ENCODE measurements at places on chromosomes 12 and 14. TPM values are rescaled to one million over a fixed set of nuclear protein-coding genes. Genes with fewer than 3 reads are reported as not detected.

DNA sequence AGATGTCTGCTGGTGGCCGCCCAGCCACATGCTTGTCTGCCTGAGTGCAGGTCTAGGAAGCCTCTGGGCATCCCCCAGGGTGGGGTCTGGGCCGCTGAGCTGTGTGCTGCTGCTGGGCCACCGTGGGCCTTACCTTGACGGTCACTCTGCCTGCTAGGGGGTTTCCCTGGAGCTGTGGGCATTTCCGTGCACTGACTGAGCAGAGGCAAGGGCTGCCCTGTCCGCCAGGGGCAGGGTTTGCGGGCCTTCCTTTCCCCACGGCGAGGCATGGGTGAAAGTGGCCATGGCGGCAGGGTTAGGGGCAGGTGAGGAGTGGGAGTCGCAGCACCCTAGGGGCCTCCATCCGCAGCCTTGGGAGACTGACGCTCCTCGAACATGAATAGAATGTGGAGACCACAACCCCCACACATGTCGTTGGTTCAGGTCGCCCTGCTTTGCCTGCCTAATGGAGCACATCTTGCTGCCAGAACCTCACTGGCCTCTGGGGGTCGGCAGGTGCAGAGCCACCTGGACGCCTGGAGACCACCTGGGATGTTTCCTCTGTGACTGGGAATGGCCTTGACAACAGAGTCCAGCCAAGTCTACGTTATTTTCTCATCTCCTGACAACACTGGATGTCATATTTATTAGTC is 2.5 kb downstream of the ZBTB42 start:
- DNase-seq = no peak

DNA sequence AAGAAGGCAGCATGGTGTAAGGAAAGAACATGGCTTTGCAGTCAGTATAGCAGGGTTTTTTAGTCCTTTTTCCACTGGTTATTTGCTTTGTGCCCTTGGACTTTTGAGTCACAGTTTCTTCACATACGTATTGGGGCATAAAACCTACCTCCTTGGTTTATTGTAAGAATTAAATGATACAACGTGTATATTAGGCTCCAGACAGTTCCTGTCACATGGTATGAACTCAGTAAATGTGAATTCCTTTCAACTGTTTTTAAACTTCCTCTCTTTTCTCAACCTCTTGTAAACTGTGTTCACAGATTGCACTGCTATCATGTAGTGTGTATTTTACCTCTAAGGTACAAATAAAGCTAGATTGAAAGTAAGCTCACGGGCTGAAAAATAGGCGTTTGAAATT is 29.5 kb downstream of the MSRB3 start:
- peak; percentile 27 for DNase-seq

DNA sequence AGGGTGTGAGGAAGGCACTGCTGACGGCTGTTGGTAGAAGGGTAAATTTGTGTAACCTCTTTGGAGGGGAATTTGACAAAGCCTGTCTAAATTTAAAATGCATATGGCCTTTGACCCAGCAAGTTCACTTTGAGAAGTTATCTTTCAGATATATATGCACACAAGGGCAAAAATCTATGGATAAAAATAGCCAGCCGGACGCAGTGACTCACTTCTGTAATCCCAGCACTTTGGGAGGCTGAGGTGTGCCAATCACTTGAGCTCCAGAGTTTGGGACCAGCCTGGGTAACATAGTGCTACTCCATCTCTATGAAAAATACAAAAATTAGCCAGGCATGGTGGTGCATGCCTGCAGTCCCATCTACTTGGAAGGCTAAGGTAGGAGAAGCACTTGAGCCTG is 13.4 kb downstream of the UBC start:
- DNase-seq = no peak

GRCh38 chr12:50776749-50777728 is 13.1 kb downstream of the ATF1 start:
- DNase-seq = no peak

GRCh38 chr12:85405781-85406522 is 125.9 kb downstream of the ALX1 start:
- no peak for DNase-seq

DNA sequence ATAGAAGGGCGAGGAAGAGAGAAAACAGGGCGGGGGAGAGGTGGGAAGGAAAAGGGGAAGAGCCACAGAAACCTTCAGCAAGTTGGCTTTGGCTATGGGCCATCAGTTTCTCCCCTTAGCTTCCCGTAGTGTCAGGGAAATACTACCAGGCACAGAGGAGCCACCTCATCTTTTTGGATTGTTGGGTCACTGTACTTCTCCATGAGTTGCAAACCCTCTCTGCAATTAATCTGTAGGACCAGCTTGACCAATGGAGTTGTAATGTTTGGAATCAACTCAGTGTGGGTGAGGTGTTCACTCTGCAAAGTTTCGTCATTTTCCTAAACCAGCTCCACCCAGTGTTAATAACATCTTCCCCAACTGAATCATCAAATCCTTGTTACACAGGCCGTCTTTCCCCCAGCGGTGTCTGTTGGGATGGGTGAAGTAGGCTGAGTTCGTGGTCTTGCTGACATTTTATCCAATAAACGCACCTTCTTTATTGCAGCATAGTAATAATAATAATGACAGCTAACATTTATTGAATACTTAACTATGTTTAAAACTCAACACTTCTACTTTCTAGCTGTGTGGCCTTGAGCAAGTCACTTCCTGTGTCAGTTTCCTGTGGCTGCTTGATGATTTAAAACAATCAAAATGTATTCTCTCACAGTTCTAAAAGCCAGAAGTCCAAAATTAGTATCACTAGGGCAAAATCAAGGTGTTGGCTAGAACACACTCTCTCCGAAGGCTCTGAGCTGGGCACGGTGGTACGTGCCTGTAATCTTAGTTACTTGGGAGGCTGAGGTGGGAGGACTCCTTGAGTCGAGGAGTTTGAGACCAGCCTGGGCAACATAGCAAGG is 8.1 kb upstream of the GLTP start:
- no peak for DNase-seq

DNA sequence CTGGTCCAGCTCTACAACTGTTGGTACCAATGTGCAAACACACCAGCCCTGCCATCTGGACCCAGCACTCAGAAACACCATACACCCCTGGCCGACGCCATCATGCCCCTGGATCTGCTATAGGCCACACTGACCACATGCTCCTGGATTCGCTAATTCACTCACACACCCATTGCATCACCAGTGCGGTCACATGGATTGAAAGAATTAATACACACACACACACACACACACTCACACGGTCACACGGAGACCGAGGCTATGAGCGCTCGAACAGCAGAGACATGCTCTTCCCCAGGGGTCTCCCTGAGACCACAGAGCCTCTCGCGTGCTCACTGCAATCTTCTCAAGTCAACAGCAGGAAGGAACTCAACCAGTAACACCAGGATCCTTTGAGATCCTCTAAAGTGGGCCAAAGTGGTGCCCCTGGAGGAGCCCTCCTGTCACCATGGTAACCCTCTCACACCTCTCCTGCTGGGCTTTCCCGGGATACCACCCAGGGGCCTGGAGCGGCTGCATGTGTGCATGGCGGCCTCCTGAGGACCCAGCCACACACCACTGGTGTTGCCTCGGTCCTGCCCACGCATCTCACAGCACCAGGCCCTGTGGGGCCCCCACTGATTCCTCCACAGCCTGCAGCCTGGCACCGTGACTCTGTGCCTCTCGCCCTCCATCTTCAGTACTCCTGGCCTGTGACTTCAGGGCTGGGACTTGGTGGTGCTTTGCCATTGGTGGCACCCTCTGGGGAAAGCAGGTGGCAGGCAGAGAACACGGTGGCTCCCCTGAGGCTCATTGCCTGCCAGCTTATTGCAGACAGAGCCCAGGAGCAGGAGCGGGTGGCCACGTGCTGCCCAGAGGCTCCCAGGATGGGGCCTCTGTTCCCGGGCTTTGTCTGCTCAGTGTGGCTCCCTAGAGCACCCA is 15.1 kb downstream of the LRTM2 start:
- no peak for DNase-seq

DNA sequence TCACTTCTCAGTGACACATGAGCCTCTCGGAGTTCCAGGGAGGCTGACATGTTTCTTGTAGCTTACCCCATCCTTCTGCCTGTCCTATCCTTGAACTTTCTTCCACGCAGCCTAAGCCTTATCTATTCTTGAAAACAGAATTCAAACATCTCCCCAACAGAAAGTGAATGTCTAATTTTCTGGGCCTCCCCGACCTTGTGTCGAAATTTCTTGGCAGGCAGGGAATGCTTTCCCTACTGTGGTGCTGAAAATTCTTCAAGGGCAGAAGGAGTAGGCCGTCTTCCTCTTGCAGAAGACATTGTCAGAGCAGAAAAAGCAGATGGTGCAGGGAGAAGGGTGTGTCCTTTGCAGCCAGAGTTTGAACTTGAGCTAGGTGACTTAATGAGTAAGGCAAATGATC is 63.0 kb upstream of the TCL1B start:
- no peak for DNase-seq

- DNase-seq = no peak
Measured at GRCh38 chr12:26790645-26790994, 42.4 kb downstream of the ITPR2 start.

GRCh38 chr14:70931008-70931407 is 23.7 kb downstream of the PCNX1 start:
- DNase-seq = no peak

DNA sequence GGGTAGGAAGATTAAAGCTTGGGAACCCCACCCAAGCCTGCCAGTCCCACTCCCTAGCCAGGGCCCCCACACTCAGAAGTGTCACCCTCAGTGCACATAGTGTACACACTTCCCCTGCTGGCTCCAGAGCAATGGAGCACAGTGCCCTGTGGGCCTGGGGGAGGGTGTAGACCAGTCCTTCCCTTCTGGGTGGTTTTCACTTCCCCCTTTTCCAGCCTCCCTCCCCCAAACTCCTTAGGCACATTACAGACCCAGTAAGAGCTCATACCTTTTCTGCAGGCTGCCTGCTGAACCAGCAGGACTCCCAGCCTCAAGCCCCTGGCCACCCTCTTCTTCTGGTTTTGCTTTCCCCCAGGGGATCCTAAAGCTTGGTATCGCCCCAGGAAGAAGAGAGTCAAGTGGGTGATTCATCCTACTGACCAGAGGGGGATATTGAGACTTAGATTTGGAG is at the start of gene ZNF385A:
Gene ZNF385A (minus strand): TSS at position 143 of the 451 bp plus-strand sequence. CDS start 219 bp downstream, outside the sequence.
- DNase-seq = no peak

DNA sequence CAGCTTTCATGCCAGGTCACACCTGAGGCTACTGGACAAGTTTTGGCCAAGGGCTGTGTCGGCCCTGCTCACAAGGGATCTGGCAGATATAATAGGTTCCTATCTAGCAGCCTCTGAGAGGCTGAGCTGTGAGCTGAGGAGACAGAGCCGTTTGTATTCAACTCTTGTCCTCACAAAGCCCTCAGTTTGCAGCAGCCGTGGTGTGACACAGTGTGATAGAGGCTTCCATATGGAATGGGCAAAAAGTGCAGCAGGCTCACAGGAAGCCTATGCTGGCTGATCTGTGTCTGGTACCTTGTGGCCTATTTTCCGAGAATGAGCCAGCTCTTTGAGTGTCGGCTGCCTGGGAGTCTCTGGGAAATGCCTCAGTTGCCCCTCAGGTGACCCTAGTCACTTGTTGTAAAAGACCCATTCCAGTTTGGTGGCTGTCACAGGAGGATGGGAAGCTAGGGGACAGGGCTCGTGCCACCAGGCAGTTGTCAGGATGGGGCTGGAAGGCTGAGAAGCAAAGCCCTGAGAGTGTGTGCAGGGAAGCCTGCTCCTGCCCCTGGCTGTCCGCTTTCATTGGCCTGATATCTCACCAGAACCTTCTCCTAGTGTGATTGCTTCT is 16.1 kb downstream of the VRTN start:
- no peak for DNase-seq

GRCh38 chr14:56122301-56122700 is 4.1 kb downstream of the PELI2 start:
- no peak for DNase-seq

DNA sequence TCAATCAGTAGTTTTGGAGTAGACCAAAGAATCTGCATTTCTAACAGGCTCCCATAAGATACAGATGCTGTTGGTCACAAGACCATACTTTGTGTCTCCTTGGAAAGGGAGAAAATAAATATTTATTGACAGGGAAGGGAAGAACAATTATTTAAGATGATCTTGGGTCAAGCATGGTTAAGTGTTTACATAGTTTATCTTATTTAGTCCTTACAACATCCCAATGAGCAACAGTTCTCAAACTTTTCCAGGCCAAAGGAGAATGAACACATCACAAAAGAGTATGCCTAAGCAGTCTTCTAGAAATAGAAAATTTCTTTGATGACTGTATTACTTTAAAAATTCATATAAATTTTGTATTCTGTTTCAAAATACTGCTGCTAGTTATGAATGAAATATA is 8.8 kb downstream of the LPCAT3 start:
- DNase-seq = no peak

DNA sequence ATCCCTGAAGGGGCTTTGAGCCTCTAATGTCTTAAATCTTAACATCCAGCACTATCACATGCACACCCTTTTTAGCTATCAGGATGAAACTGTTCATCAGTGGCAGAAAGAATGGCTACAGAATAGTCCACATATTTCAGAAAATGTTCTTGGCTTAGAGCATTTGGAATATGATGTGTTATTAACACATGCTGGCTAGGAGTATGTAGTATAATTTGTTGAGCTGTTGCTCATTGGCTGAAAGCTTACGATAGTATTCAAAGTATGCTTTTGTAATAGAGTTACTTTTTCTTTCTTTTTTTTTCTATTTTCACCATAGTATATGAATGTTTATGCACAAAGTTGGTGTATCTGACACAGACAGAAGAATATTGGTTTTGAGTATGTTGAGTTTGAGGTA is 55.1 kb downstream of the MNAT1 start:
- no peak for DNase-seq

- no peak for DNase-seq
Measured at GRCh38 chr12:46553266-46553665, 180.7 kb upstream of the SLC38A2 start.

- DNase-seq = no peak
Measured at GRCh38 chr12:31119192-31119802, 45.6 kb downstream of the DDX11 start.

GRCh38 chr12:110501399-110501751 is 536 bp downstream of the VPS29 start:
- DNase-seq = peak; percentile 26

DNA sequence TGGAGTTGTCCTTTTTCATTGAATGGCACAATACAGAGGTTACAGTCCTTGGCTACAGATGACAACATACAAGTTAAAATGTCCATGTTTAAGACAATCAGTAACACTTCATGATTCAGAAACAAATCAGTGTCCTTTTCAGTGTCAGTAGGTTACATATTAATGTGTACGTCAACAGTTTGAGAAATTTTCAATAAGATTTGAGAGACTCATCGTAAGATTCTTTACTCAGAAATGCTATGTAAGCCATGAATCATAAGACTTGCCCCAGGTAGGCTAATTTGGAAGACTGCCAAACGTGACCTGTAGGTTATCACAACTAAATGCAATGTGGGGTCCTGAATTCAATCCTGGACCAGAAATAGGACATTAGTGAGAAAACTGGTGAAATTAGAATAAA is 3.5 kb downstream of the RDH12 start:
- DNase-seq = no peak

- no peak for DNase-seq
Measured at GRCh38 chr12:805022-805632, 52.7 kb downstream of the WNK1 start.

Gene CISTR
- not detected for polyA plus RNA-seq

Gene GZMB
- 1.3 TPM for polyA plus RNA-seq

Gene AMHR2
- polyA plus RNA-seq = 8.8 TPM

Gene PABPN1
- 199 TPM for polyA plus RNA-seq

Gene C1R
- 56.5 TPM for polyA plus RNA-seq

Gene AKAP3
- polyA plus RNA-seq = 2.4 TPM

Gene GPR162
- polyA plus RNA-seq = 7.9 TPM

Gene ASIC1
- polyA plus RNA-seq = 4.7 TPM
